ENCODE measurements at places on chromosomes 7 and 10. TPM values are rescaled to one million over a fixed set of nuclear protein-coding genes. Genes with fewer than 3 reads are reported as not detected.

CYP3A7 gene
- total RNA-seq = not detected

DNA sequence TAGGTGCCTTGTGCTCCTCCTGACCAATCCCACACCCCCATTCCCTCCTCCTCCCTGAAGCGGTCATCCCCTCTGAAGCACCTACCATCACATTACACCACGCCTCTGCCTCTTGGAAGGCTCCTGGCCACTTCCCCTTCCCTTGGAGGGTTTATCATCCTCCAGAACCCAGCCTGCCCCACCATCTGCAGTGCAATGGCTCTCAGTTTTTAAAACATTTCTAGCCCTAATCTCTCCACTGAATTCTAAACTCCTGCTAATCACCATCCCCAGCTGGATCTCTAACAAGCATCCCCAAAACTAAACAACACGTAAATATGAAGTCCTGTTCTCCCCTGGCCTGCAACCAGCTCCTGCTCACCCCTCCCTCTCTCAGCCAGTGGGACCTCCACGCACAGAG lies 70.6 kb downstream of the PIP4K2A start:
- no peak for DNase-seq

- peak; percentile 25 for DNase-seq
These were observed 1.7 kb upstream of the IGFBP3 start for GRCh38 chr7:45922810-45923209.

GRCh38 chr7:75924256-75924655 lies 9.3 kb downstream of the POR start:
- DNase-seq = no peak

DNA sequence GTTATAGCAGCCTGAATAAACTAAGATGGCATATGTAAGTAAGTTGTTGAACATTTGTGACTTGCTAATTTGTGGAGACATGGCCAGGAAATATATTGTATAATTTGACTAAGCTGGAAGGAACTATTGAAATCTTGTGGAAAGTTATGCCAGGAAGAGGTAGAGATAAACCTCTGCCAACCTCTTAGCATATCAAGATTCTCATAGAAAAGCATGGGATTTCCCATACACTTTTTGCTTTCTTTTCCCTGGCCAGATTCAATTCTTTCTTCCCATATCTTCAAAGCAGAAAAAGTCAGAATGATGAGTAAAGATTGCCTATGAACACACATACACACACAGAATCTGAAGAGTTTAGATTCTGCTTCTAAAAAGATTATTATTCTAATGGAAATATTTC lies 216.2 kb downstream of the SEMA3D start:
- DNase-seq = no peak

GRCh38 chr7:81155654-81156373 lies 237.0 kb upstream of the SEMA3C start:
- DNase-seq = no peak

- DNase-seq = no peak
These were observed 72.3 kb downstream of the FAS start for GRCh38 chr10:89062861-89063260.

GRCh38 chr10:38605153-38605661 lies 511.1 kb downstream of the ZNF37A start:
- no peak for DNase-seq

GRCh38 chr10:52391927-52392602 lies 78.0 kb downstream of the DKK1 start:
- DNase-seq = no peak
